Activated CD4-positive, CD25-positive, alpha-beta regulatory T cell treated with anti-CD3 and anti-CD28 coated beads, Interleukin-2, amount 50 U/mL, for 24 hours (primary cell): ENCODE measurements at places on chromosomes 1 and 21.

GRCh38 chr1:97212671-97213070 is 491.1 kb downstream of the PTBP2 start:
- ATAC-seq: no peak

DNA sequence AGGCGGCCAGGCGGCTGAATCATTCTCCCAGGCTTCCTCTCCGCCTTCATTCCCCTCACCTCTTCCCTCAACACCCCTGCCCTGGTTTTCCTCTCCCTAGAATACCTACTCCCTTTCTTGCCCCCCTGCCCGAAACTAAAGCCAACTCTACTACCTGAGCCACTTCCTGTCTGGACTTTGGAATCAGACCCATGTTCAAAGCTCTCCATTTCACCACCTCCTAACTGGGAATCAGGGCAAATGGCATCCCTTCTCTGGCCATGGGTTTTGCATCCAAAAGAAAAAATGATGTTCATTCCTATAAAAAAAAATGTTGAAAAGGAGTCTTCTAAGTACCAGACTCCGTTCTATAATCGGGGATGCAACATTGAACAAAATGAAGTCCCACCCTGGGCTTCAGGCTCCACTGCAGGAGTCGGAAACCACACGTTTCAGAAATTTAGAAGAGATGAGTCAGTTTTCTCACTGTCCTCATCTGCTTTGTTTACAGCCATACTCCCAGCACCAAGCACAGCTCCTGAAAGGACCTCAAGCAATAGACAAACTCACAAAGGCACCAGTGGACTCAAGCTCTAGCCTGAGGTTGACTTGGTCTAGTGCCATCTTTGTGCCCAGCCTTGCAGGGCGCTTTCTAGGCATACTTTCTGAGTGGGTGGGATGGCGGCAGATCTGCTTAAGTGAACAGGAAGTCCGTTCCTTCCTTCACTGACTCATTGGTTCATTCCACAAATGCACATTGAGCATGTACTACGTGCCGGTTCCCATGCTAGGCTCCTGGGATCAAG is 176.2 kb downstream of the IGSF21 start:
- ATAC-seq: no peak

DNA sequence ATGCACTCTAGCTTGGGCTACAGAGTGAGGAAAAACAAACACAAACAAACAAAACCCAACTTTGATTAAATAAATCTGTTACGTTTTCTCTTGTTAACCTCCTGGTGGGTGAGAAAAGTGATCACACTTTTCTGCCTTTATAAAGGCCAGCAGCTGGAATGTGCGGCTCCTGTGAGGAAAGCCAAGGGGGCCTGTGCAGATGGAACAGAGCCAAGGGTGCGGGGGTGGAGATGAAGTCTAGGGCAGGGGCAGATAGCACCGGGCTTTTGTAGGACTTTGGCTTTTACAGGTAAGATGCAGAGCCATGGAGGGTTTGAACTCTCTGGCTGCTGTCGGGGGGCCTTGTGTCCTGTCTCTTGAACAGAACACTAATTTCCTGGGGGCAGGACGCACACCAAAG is 40.7 kb upstream of the GPR37L1 start:
- no peak for ATAC-seq

- no peak for ATAC-seq
Measured at GRCh38 chr1:231362325-231362724, 24.2 kb downstream of the SPRTN start.

GRCh38 chr1:240344918-240345317 is 253.2 kb downstream of the FMN2 start:
- no peak for ATAC-seq
